ENCODE measurements at places on chromosomes 7 and 10.

DNA sequence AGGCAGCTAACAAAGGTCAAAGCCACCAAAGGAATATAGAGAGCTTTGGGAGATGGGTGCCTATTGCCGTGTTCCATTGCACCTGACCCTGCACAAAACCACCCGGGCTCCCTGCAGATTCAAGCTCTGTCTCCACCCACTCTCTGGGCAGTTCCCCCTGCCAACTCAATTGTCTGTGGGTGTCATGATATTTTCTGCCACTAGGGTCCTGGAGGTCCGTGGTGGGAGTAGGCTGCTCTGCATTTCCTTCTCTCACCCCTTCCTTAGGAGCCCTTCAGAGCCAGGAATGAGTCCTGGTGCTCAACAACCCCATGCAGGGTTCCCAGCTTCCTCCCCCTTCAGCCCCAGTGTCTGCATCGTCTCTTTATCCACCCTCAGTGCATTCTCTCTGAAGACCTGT, 34.1 kb downstream of the PNLIPRP2 start:
- no peak for DNase-seq

DNA sequence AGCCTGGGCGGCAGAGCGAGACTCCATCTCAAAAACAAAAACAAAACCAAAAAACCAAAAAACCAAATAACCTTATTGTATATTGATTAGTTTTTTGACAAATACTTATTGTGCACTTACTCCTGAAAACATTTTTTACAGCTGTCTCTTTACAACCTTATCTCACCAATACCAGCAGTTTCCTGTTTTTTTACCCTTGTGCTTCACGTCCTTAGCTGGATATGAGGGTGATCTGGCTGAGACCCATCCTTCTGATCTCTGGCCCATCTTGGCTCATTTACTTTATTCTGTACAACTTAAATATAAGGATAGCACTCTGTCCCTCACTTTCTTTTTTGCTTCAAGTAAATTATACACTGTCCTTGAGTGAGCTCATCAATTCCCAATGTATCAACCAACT, 104.6 kb upstream of the DNAJB12 start:
- DNase-seq, result no peak

DNA sequence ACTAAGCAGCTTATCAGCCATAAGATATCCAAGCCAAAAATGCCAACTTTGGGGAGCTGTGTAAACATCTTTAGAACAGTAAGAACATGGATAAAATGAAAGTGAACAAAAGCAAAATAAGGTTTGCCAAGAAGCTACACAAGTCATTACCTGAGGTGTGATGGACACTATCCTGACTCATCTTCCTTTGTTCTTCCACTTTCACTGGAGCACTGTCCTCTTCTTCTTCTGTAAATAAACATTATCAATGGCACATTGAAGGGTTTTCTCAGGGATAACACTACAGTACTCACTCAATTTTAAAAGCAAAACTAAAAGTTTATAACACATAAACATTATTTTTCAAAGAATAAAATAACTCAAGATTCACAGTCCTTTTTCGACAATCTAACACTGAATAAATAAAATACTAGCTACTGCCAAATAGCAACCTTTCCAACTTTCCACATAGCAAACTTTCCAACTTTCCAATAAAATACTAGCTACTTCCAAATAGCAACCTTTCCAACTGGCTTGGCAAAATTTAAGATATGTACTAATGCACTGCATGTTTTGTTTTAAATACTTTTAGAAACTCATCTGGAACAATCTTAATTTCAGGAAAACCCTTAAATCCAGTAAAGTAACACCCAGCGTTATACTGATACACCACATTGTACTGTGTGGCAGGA, 174.1 kb downstream of the SKAP2 start:
- no peak for DNase-seq

DNA sequence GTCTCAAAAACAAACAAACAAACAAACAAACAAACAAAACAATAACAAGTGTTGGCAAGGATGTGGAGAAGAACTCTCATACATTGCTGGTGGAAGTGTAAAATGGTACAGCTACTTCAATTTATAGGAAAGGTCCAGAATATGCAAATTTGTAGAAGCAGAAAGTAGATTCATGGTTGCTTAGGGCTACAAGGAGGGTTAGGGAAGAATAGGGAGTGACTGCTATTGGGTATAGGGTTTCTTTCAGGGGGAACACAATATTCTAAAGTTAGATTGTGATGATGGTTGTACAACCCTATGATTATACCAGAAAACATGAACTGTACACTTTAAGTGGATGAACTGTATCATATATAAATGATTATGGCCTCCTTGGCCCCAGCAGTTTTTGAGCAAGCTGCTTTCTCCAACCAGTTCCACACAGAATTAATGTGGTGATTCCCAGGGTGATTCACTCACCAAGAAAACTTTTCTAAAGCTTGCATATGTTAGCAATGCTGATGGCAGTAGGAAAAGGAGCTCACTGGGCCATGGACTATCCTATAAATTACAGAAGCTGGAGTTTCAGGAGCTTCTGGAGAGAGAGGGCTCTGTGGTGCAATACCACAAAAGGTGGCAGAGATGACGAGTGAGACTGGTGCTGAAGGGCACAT, 52.8 kb upstream of the KCNIP2 start:
- no peak for DNase-seq

GRCh38 chr7:145582742-145583303, 533.8 kb upstream of the CNTNAP2 start:
- no peak for DNase-seq

- no peak for DNase-seq
These were observed 150.2 kb downstream of the RAB11FIP2 start for GRCh38 chr10:117896517-117896916.

DNA sequence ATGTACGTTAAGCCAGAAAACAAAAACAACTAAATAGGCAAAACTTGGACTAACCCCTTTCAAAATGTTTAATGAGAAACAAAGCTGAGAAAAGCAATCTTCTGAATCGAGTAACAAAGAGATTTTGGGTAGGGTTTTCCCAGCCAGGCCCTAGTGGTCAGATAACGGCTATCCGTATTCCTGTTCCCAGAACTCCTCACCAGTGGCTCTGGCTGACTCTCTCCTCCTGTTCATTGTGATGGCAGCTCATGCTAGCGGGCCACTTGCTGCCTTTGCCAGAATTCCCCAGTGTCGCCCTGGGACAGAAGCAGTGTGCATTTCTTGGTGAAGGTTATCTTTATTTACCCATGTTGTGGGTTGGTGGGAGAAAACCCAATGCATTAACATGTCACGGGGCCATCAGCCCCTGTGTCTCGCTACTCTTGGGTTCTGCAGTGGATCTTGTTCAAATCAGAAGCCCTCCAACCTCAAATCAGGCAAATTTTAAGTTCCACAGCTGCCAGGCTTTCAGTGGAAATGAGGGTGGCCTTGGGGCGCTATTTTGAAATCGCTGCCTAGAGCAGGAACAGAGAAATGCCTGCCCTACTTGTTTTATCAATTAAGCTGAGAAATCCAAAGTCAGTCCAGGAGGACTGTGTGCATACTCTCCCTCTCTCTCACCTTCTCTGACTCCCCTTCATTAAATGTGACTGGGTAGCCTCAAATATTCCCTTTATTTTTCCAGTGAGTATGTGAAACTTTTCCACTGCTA, 164.5 kb upstream of the NPVF start:
- no peak for DNase-seq

GRCh38 chr10:76993213-76993612, 644.4 kb downstream of the KCNMA1 start:
- no peak for DNase-seq

Data from T follicular helper cell (primary cell).